ENCODE measurements at places on chromosomes 3 and 15.

DNA sequence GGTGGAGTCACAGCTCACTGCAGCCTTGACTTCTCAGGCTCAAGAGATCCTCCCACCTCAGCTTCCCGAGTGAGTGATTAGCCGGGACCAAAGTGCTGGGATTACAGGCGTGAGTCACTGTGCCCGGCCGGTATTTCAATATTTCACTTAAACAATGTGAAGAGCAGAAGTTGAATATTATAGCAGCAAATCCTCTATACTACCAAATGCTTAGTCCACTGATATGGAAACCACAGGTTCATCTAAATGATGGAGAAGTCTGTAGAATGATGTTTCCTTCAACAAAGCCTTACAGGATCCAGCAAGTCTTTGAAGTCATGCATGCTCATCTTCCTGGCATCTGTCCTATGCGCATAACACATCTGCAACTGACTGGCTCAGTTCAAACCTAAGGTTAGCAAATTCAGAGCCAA is 20.3 kb upstream of the UACA start:
- DNase-seq = no peak

GRCh38 chr3:96017556-96017955 is 796.8 kb upstream of the EPHA6 start:
- DNase-seq = no peak

DNA sequence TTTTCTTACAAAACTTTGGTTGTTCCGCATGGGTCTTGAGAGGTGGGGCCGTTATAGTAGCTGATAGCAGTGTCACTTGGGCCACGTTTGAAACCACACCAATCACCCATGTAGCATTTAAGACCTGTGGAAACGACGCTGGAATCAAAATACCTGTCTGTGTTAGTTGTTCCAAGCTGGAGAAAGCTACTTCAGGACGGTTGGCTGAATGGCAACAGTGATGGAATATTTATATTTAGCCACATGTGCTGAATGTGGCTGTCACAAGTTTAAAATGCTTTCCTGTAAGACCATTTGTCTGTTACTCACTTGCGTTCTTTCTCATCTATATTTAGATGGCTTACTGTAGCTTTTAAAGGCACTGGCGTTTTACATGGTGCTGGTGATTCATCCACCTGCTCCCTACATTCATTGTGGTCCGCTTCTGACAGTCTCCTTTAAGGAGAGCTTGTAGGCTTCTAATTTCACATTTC is 1.4 kb downstream of the DNAJA4 start:
- no peak for DNase-seq

GRCh38 chr3:76372497-76372896 is 587.1 kb upstream of the ZNF717 start:
- DNase-seq = no peak

- no peak for DNase-seq
Measured at GRCh38 chr15:71634820-71635560, 175.4 kb upstream of the NR2E3 start.

GRCh38 chr3:70742081-70742480 is 429.6 kb upstream of the MDFIC2 start:
- DNase-seq = no peak

GRCh38 chr15:31085359-31085758 is 16.2 kb downstream of the TRPM1 start:
- no peak for DNase-seq

- no peak for DNase-seq
Measured at GRCh38 chr3:98328933-98329332, 24.7 kb upstream of the OR5K4 start.

GRCh38 chr3:124562769-124563168 is 167.5 kb upstream of the UMPS start:
- no peak for DNase-seq

GRCh38 chr15:70086636-70087035 is 11.1 kb downstream of the TLE3 start:
- no peak for DNase-seq

- DNase-seq = no peak
Measured at GRCh38 chr15:73190189-73190601, 137.9 kb downstream of the NEO1 start.

DNA sequence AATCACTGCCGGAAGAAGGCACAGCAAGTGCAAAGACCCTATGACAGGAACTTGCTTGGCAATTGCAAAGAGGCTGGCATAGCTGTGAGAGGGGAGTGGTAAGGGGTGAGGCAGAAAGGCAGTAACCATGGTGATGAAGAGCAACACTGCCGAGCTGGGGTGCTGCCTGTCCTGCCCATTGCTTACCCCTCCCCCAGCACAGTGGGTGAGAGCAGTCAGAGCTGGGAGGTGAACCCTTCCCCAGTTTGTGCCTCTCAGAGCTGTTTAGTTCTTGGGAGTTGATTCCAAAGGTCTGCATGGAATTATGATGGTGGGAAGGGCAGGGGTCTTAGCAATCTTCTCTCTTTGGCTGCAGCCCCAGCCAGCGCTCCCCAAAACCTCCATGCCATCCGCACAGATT is 8.8 kb downstream of the TYRO3 start:
- no peak for DNase-seq

GRCh38 chr3:72665701-72666446 is 182.4 kb downstream of the SHQ1 start:
- no peak for DNase-seq

DNA sequence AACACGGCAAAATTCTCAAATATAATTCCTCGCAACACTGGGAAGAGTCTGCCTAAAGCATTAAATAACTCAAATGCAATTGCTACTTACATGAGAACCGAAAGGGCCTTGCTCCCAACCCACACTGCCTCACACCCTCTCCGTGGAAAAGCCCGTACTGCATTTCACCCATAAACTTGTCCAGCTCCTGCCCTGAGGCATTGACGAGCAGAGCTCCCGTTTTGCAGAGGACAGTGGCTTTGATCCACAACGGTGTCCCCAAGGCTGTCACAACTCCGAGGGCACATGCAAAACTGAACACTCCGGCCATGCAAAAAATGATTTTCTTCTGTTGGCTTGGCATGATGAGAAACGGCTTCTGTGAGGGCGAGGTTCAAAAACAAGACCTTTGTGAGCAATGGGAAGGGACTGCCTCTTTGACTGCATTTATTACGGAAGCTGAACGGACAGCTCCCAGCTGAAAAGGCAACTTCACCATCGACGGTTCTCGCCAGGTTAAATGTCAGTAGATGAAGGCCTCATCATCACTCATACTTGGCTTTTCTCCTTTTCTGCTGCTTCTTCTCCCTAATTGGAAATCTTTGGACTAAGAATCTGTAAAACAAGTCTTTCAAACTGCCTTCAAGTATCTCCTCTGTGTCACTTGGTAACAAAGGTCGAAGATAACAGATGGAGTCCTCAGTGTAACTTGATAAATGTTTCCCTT is at the start of gene CLRN1:
Gene CLRN1 (minus strand): TSS at position 362 of the 706 bp plus-strand sequence. CDS start 19 bp downstream, at position 343.
- no peak for DNase-seq

DNA sequence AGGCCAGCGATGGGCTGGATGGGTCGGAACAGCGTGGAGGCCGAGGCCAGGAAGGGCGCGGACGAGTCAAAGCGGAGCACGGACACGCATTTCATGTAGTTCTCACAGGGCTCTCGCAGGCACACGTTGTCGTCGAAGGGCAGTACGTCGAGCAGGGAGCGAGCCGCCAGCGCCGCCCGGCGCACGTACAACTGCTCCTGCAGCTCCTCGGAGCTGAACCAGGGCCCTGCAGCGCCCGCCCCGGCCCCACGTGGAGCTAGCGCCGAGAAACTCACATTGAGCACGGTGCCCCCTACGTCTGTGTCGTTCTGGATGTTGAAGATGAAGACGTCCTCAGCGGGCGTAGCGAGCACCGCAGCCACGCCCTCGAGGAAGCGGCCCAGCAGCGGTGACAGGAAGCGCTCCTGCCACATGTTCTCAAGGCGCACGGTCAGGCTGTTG is 5.8 kb downstream of the CELSR3 start:
- DNase-seq = no peak
